ENCODE measurements at places on chromosomes 3 and 15. TPM values are rescaled to one million over a fixed set of nuclear protein-coding genes. Genes with fewer than 3 reads are reported as not detected.
A peak's percentile ranks its signal among the peaks of the same experiment; 100 is the strongest.

GRCh38 chr3:45084361-45084760, 58.3 kb downstream of the CLEC3B start:
- H3K27ac ChIP-seq: peak overlapping the region; percentile 57
- H3K36me3 ChIP-seq: peaks cover 14% of the 10 kb centered on the region
- no peak overlapping the region for H3K4me3 ChIP-seq
- no peaks in the 10 kb centered on the region for H3K27me3 ChIP-seq
- H3K4me1 ChIP-seq: peaks cover 8% of the 10 kb centered on the region
- no peak for DNase-seq

DNA sequence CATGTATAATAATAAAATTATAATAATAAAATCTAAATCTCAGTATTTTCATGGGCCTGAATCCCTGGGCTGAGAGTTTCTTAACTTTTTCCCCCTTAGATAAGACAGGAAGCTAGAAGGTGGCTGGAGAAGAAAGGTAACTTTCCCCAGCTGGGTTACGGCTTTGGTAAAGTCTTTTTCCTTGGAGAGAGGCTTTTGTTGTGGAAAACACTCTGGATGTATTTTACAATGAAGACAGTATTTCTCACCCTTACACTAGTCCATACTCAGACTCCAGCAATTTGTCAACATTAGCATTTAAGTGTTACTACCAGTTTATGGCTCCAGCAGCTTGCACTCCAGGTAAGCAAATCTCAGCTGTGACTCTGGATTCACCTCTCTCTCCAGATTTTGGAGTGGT, 34.9 kb downstream of the APH1B start:
- H3K27ac ChIP-seq: no peak overlapping the region
- no peaks in the 10 kb centered on the region for H3K36me3 ChIP-seq
- H3K4me3 ChIP-seq: no peak overlapping the region
- DNase-seq: no peak
- H3K27me3 ChIP-seq: no peaks in the 10 kb centered on the region
- H3K4me1 ChIP-seq: no peaks in the 10 kb centered on the region

- H3K27me3 ChIP-seq: no peaks in the 10 kb centered on the region
- peaks cover 5% of the 10 kb centered on the region for H3K36me3 ChIP-seq
- H3K27ac ChIP-seq: no peak overlapping the region
- peaks cover 7% of the 10 kb centered on the region for H3K4me1 ChIP-seq
- no peak for DNase-seq
- H3K4me3 ChIP-seq: no peak overlapping the region
Observed at GRCh38 chr15:85752124-85752475, 42.6 kb downstream of the KLHL25 start.

- H3K27me3 ChIP-seq: peaks cover 6% of the 10 kb centered on the region
- H3K27ac ChIP-seq: no peak overlapping the region
- no peak overlapping the region for H3K4me3 ChIP-seq
- no peak for DNase-seq
- no peaks in the 10 kb centered on the region for H3K4me1 ChIP-seq
- no peaks in the 10 kb centered on the region for H3K36me3 ChIP-seq
Observed at GRCh38 chr15:31149987-31150386, 48.5 kb upstream of the TRPM1 start.

- H3K27ac ChIP-seq: no peak overlapping the region
- no peaks in the 10 kb centered on the region for H3K4me1 ChIP-seq
- no peak overlapping the region for H3K4me3 ChIP-seq
- DNase-seq: no peak
Observed at GRCh38 chr3:128556907-128557306, 63.9 kb upstream of the GATA2 start.

Gene PLSCR2
- not detected for total RNA-seq

DNA sequence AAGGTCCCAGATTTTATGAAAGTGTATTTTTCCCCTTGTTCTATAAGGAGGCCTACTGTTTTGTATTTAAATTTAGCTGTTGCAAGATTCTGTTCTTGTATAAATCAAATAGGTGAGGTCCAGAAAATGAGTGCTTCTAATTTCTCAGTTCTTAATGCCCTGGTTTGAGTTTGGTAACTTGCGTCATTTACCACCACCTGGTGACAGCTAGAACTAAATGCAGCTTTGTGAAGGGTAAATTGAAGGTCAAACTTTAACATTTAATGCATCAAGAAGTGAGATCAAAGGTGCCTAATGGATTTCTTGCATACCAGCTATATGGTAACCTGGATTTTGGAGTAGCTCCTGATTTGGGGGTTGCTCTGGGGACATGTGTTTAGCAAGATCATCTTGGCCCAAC, 50.7 kb upstream of the POLR2M start:
- DNase-seq: no peak
- no peak overlapping the region for H3K4me3 ChIP-seq
- no peaks in the 10 kb centered on the region for H3K4me1 ChIP-seq
- no peak overlapping the region for H3K27ac ChIP-seq

Gene LRRC2
- 0.77 TPM for total RNA-seq

- no peaks in the 10 kb centered on the region for H3K27me3 ChIP-seq
- H3K36me3 ChIP-seq: no peaks in the 10 kb centered on the region
Observed at GRCh38 chr3:146019508-146019907, 141.5 kb downstream of the PLOD2 start.

Gene SLC12A6
- total RNA-seq: 18.5 TPM

Gene RHCG
- total RNA-seq: not detected

GRCh38 chr3:162569314-162569713, 1072.7 kb downstream of the OTOL1 start:
- no peak for DNase-seq
- H3K36me3 ChIP-seq: no peaks in the 10 kb centered on the region
- no peak overlapping the region for H3K27ac ChIP-seq
- H3K27me3 ChIP-seq: no peaks in the 10 kb centered on the region
- no peaks in the 10 kb centered on the region for H3K4me1 ChIP-seq

DNA sequence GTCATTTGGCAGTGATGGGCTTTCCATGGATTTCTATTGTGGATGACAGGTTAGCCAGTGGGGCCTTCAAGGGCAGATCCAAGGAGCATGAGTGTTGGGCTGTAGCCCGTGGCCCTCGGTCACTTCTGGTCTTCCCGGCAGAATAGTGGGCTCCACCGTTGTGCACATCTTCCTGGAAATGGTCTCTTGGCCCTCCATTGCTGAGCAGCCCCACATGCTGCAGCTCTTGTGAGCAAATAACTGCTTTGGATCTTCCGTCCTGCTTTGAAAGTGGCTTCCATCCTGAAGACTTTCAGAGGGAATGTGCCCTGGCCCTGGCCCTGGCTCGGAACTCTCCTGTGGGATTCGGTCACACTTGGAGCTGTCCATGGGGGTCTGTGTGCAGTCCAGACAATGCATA, 102.8 kb downstream of the SNRPN start:
- no peak overlapping the region for H3K4me3 ChIP-seq
- H3K27ac ChIP-seq: no peak overlapping the region

DNA sequence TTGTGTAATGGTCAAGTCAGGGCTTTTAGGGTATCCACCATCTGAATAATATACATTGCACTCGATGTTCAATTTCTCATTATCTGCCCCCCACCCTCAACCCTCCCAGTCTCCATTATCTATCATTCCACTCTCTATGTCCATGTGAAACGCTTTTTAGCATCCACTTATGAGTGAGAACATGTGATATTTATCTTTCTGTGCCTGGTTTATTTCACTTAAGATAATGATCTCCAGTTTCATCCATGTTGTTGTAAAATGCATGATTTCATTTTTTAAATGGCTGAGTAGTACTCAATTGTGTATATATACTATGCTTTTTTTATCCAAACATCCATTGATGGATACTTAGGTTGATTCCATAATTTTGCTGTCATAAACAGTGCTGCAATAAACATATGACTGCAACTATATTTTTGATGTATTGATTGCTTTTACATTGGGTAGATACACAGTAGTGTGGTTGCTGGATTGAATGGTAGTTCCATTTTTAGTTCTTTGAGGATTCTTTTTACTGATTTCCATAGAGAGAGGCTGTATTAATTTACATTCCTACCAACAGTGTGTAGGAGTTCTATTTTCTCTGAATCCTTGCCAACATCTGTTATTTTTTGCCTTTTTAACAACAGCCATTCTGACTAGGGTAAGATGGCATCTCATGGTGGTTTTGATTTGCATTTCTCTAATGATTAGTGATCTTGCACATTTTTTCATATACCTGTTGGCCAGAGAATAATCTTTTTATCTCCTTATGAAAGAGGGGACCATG, 332.9 kb upstream of the TGFBR2 start:
- no peak overlapping the region for H3K27ac ChIP-seq
- H3K36me3 ChIP-seq: no peaks in the 10 kb centered on the region
- H3K27me3 ChIP-seq: no peaks in the 10 kb centered on the region
- DNase-seq: peak; percentile 81
- no peaks in the 10 kb centered on the region for H3K4me1 ChIP-seq
- no peak overlapping the region for H3K4me3 ChIP-seq

DNA sequence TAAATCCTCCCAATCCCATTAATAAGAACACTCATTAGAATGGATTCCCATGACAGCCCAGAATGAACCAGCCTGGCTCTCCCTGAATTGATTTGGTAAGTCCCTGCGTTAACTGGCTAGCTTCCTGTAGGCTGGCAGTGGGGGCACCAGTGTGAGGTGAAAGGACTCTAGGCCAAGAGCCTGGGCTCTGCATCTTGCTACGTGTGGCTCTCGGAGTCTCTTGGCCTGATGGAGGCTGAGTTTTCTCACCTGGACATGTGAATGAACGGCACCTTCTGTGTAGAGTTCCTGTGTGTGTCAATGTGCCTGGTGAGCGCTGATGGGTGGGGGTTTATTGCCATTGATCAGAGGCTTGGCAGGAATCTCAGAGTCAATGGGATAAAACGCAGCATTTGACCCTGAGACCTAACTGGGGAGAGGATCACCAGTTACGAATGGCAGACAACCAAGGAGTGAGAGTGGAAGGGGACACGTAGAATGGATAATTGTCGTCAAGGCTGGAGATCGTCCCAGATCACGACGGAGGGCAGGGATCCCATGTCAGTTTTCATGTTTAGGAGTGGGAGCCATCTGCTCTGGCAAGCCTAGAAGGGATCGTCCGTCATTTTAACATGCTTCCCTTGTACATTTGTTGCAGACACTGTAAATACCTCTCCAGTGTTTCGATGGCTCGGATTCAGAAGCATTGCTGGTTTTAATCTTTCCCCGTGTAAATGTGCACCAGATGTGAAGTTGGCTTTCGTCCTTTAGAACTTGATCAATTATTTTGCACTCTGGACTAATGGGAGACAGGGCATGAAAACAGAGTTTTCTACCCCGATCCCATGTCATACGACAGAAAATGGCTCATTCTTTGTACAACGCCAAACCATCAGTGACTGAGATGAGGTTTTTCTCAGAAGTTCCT, 9.0 kb upstream of the KLF13 start:
- no peak for DNase-seq
- no peaks in the 10 kb centered on the region for H3K4me1 ChIP-seq
- no peak overlapping the region for H3K4me3 ChIP-seq

- H3K27ac ChIP-seq: no peak overlapping the region
- no peak for DNase-seq
- H3K4me1 ChIP-seq: no peaks in the 10 kb centered on the region
- no peak overlapping the region for H3K4me3 ChIP-seq
- no peaks in the 10 kb centered on the region for H3K36me3 ChIP-seq
Observed at GRCh38 chr15:90735923-90736322, 18.8 kb downstream of the BLM start.

DNA sequence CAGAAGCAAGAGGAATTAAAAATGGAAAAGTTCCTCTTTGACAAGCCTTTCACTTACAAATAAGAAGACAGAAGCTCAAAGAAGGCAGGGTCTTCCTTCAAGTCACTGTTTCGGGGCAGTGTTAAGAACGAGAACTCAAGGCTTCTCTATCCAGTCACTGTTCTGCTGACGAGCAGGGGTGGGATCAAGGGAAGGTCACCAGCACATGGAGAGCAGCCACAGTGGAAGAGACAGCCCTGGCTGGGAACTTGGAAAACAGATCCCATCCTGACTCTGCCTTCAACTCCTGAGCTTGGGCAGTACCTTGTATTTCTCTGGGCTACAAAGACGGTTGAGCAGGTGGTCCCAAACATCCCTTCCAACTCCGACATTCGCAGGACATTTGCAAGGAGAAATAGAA, 111.5 kb upstream of the LPP start:
- no peak overlapping the region for H3K27ac ChIP-seq
- H3K4me3 ChIP-seq: no peak overlapping the region
- peaks cover 4% of the 10 kb centered on the region for H3K4me1 ChIP-seq

DNA sequence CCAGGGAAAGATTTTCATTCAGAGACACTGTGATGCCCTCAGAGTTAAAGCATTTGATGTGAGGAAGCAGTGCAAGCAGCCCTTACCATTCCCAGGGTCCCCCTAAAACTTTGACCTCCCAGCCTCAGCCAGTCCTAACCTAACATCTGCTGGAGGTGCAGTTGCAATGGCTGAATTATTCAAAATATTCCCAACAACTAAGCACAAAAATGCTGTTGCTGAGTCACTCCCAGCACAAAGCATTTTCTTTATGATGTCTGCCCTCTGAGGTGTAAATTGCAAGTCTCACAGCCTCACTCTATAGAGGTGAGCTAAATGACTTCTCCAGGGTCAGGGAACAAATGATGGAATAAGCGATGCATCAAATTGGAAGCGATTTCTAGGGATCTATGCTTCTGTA, 6.4 kb upstream of the REC114 start:
- no peaks in the 10 kb centered on the region for H3K27me3 ChIP-seq
- no peak for DNase-seq
- no peaks in the 10 kb centered on the region for H3K36me3 ChIP-seq
- H3K4me3 ChIP-seq: no peak overlapping the region
- no peaks in the 10 kb centered on the region for H3K4me1 ChIP-seq

Gene FAM81A
- 0.33 TPM for total RNA-seq

DNA sequence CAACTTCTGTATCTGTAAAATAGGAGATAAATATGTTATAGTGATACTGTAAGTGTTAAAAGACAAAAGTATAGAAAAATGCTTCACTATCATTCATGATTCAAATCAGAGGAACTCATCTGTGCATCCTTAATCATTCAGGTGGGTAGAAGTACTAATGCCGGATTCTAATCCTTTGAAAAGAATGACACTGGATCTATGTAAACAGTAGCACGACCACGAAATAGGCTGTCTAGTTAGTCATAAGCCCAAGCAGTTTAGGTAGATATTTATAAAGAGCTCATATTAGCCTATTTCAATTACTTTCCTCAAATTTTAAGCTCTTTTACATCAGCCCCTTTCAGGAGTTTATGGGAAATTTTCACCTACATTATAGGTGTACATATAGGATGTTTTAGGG, 437.9 kb downstream of the SOX2 start:
- DNase-seq: no peak
- H3K27ac ChIP-seq: no peak overlapping the region

- H3K36me3 ChIP-seq: no peaks in the 10 kb centered on the region
- H3K4me1 ChIP-seq: no peaks in the 10 kb centered on the region
- no peaks in the 10 kb centered on the region for H3K27me3 ChIP-seq
Observed at GRCh38 chr15:39730552-39730951, 52.1 kb downstream of the FSIP1 start.

GRCh38 chr15:89462198-89462912, 34.0 kb downstream of the RHCG start:
- no peaks in the 10 kb centered on the region for H3K4me1 ChIP-seq
- no peak overlapping the region for H3K27ac ChIP-seq
- no peak overlapping the region for H3K4me3 ChIP-seq

DNA sequence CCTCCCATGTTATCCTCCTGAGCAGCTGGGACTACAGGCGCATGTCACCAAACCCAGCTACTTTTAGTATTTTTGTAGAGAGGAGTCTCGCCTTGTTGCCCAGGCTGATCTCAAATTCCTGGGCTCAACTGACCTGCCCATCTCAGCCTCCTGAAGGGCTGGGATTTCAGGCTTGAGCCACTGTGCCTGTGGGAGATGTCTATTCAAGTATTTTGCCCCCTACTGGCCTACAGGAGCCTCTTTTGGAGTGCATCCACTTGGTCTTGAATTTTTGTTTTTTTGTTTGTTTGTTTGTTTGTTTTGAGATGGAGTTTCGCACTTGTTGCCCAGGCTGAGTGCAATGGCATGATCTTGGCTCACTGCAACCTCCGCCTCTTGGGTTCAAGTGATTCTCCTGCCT, 3.2 kb upstream of the DHX30 start:
- H3K27ac ChIP-seq: no peak overlapping the region
- no peak for DNase-seq
- no peaks in the 10 kb centered on the region for H3K4me1 ChIP-seq
- H3K36me3 ChIP-seq: no peaks in the 10 kb centered on the region

All from fibroblast of lung (primary cell).